Thoracic aorta (tissue), 2 donors: ENCODE measurements at places on chromosomes 16 and 17.

- H3K4me1 ChIP-seq = peaks cover 6% of the 10 kb centered on the region
- DNase-seq = no peak
- no peak overlapping the region for H3K27ac ChIP-seq
- H3K36me3 ChIP-seq = no peaks in the 10 kb centered on the region
Observed at GRCh38 chr17:416293-417206, 63.9 kb upstream of the RPH3AL start.

DNA sequence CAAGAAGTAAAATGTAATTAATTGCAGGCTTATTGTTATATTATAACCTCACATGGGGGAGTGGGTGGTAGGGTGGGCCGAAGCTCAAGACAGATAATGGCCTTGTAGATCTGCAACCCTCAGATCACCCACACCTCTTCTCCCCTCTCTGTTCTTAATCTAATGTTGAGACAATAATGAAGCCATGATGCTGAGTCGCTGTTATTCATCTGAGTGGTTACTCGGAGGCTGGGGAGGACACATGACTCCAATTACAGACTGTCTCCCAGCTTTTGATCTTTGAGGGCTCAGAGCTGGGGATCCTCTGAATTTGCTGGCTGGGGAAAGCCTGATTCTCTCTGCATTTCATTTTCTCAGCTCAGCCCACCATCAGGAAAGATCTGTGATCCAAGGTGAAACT is 275.3 kb downstream of the SHISA9 start:
- DNase-seq = no peak
- no peaks in the 10 kb centered on the region for H3K36me3 ChIP-seq
- H3K4me3 ChIP-seq = no peak overlapping the region

DNA sequence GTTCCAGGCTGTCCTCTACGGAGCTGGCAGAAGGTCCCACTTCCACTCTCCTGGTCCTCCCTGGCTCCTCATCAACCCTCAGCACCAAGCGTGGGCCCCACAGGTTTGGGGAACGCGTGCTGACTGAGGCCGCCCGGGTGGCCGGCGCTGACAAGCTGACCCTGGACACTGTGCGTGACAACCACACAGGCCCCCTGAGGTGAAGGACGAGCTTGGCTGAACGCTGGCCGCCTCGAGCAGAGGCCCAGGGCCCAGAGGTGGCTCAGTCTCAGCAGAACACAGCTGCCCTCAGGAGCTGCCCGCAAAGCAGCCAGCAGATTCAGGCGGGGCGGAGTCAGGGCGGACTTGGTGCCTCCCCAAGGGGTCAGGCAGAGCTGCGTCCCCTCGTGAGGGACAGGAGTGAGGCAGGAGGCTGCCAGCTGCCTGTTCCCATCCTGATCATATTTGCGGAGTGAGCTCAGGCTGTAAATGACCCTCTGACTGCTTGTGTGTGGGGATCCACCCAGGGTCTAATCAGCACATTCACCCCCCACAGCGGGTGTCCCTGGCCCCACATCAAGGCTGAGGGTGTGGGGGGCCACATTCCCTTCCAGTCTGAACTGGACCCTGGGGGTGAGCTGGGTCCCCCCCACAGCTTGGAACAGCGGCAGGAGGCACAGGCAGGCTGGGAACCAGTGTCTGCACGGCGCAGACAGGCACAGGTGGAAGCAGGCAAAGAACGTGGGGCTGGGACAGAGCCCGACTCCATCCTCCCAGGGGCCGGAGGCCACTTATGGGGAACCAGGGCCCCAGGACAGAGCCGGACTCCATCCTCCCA is 105.1 kb upstream of the METRNL start:
- H3K4me3 ChIP-seq = no peak overlapping the region
- DNase-seq = no peak
- no peak overlapping the region for H3K27ac ChIP-seq

DNA sequence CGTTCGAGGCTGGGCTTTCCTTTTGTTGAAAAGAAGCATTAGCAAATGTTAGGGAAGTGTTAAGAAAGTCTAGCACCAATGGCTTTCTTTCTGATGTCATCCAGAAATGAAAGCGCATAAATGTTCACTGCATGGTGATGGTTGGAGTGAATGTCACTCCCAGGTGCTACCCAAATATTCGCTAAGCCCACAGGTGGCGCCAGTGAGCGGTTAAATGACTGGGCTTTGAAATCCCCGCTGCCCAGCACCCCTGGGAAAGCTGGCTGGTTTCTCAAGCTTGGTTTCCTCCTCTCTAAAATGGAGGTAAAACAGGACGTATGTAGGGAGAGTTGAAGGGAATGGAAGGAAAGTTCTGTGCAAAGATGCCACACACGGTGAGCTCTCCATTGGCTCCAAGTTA is 104.4 kb downstream of the IRX5 start:
- H3K4me3 ChIP-seq = no peak overlapping the region
- no peak for DNase-seq
- no peak overlapping the region for H3K27ac ChIP-seq

GRCh38 chr17:51461578-51462004 is 201.2 kb downstream of the UTP18 start:
- no peak for DNase-seq
- H3K36me3 ChIP-seq = no peaks in the 10 kb centered on the region
- no peak overlapping the region for H3K27ac ChIP-seq
- no peaks in the 10 kb centered on the region for H3K27me3 ChIP-seq
- H3K4me3 ChIP-seq = no peak overlapping the region
